ENCODE measurements at places on chromosomes 5 and 9.

- DNase-seq = no peak
Measured at GRCh38 chr9:37187713-37188439, 67.5 kb downstream of the ZCCHC7 start.

- DNase-seq = no peak
Measured at GRCh38 chr9:80797831-80798688, 891.3 kb downstream of the TLE1 start.

DNA sequence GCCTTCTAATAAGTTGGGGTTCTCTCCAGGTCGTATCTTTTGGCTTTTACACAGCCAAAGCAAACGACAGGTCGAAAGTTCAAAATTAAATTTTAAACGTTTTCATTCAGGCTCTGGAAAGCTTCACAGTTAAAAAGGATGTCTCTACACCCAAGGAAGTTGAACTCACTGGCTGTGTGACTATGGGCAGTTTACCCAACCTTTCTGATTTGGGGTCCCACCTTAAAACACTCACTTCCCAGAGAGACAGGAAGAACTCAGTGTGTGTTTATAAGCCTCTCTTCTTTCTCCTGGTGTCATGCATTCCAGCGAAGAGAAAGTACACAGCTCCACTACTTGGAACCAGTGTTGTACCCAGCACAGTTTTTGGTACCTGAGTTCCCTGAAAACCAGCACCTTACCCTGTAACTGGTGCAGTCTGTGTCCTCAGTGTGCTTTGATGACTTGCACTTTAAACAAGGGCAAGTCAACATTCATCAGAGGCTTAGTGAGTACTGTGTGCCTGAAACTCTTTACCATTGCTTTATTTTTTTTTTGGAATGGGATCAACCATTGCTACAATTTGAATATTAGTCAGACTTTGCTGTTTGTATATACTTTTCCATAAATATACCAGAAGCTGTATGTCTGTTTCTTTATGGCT is 1.7 kb downstream of the SRD5A1 start:
- no peak for DNase-seq

GRCh38 chr5:171647043-171647903 is 138.3 kb upstream of the SMIM23 start:
- DNase-seq = no peak

GRCh38 chr5:96288845-96289185 is 144.2 kb downstream of the PCSK1 start:
- no peak for DNase-seq

DNA sequence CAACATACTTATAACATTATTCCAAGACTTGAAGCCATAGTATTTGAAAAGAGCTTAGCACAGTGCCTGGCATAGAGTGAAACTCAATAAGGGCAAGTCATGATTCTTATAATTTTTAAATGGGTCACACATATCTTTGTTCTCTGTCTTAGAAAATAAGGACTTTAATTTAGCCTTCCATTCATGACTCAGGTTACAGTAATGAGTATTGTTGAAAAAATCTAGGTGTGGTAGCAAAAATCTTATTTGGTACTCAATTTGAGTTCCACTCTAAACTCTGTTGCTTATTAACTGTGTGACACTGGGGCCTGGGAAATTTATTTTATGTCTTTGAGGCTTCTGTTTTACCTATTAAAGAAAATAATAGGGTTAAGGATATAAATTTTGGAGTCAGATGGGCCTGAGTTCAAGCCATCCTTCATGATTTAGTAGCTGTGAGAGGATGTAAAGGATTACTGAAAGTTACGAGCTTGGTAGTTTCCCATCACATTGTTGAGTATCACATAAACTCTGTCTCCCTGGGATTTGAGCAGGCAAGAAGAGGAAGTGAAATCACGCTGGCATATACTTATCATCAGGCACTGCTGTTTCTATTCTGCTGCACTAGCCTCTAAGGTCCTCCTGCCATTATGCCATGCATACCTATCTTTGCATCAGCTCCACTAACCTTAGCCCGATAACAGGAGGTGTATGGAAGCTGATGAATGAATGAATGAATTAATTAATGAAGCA is 1.5 kb downstream of the SPINK9 start:
- no peak for DNase-seq

GRCh38 chr9:32543047-32543446 is 9.1 kb upstream of the SMIM27 start:
- DNase-seq = no peak

DNA sequence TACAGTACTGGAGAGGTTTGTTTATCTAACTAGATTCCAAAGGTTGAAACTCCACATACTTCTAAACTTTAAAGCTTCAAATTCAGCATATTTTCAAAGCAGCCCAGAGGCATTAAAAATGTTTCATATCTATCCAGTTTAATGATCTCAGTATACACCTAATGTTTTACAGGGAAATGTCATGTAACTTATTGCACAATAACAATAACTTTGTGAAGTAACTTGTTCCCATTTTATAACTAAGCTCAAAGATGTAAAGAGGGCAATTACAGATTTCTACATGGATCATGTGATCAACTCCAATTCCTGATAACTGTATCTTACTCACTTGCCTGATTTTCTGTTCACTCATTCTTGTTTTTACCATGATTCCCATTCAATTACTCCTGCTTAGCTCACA is 610.0 kb downstream of the TAF11L14 start:
- no peak for DNase-seq

DNA sequence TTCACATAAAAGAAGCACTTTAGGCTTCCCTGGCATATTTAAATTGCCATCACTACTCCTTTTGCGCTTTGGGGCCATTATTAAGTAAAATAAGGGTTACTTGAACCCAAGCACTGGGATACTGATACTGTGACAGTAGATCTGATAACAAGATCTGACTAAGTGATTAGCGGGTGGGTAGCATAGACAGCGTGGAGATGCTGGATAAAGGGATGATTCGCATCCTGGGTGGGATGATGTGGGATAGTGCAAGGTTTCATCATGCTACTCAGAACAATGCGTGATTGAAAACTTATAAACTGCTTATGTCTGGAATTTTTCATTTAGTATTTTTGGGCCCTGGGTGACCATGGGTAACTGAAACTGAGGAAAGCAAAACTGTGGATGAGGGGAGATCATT is 75.1 kb downstream of the PTTG1 start:
- no peak for DNase-seq

DNA sequence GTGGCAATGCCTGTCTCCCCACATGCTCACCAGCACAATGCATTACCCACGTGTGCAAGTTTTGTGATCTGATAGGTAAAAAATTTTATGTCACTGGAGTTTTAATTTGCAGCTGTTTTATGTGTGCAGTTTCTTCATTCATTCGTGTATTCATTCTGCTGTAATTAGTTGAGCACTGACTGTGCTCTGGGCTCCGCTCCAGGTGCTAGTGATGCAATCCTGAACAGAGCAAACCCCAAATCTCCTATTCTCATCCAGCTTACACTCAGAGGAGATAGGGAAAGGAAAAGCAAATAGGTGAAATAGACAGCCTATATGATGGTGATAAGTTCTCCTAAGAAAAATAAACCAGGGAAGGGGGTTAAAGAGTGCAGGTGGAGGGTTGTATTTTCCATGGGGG is 148.4 kb downstream of the TENT4A start:
- DNase-seq = no peak

DNA sequence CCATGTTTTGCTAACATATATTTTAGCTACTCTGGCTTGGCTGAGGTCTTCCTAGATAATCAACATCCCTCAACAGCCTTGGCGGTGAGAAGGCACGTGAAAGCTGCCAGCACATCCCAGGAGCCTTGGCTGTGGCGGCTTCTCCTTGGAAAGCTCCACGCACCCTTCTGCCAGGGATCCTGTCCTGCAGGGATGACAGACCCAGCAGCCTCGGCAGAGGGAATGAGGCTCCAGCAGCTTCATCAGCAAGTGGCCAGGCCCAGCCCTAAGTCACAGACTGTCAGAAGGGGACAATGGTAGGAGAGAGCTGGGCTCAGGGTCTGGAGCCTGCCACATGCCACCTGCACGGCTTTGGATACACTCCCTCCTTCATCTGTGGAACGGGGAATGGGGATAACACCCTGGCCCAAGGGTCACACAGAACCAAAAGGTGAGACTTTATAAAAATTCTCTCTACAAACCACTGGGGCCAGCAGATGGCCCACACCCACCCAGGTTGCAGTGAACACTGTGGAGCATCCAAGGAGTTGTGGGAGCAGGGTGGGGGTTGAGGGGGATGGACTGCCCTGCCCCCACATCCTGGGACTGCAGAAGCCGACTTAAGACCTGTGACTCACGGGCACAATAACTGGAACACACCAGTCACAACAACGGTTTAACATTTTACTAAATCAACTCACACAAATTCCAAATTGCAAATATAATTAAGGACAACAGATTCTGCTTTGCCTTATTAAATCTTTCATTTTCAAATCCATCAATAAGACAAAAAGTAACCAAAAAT is 65.1 kb downstream of the MACROH2A1 start:
- no peak for DNase-seq

GRCh38 chr5:14669975-14670374 is 5.5 kb downstream of the OTULIN start:
- no peak for DNase-seq

DNA sequence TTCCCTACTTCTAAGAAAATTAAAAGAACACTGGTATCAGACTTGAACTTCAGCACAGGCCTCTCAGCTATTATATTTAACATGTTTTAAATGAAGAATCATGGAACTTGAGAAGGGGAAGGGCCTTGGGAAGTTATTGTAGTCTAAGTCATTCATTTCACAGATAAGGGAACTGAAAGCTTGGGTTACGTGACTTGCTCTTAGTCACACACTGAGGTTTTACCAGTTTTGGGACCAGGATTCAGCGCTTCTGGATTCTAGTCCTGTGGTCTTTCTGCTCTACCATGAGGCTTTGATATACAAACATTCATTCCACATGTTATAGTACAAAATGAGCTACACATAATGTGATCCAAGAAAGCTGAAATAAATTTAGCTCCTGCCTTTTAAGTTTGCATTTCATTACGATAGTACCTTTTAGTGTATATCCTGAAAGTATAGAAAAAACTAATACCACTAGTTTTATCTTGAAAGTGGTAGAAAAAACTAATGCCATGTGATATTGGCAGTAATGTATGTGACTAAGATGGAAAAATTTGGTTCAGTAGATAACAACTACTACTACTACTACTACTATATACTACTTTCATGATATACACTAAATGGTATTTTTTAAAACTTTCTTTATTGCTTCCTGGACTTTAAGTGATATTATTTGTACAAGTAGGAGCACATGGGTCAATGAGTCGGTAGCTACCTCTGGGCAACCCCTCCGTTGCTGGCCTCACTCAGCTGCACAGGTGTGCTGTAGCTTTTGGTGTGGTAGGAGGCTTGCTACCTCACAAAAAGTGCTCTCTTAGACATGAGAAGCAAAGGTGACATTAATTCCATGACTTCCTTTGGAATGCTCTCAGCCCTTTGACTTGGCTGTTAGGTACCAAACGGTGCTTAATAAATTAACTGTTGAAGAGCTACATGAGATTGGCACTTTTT is 40.7 kb downstream of the F2RL2 start:
- no peak for DNase-seq

GRCh38 chr5:111119856-111120255 is 27.7 kb downstream of the WDR36 start:
- DNase-seq = no peak

DNA sequence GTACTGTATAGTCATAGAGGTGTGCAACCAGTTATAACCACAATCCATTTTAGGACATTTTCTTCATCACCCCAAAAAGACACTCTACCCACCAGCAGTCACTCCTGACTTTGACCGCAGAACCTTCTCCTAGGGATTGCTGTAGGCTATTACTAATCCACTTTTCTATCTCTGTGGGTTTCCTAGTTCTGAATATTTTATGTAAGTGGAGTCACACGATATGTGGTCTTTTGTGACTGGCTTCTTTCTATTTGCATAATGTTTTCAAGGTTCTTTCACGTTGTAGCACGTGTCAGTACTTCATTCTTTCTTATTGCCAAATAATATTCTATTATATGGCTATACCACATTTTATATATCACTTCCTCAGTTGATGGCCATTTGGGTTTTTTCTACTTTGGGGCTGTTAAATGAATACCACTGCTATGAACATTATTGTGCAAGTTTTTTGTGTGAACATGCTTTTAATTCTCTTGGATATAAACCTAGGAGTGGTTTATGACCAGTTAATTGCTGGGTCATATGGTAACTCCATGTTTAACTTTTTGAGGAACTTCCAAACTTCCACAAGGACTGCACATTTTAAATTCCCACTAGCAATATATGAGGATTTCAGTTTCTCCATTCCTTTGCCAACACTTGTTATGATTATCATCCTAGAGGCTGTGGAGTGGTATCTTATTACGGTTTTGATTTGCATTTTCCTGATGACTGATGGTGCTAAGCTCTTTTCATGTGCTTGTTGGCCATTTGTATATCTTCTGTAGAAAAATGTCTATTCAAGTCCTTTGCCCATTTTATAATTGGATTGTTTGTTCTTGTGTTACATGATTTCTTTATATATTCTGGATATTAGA is 37.8 kb downstream of the MRRF start:
- no peak for DNase-seq

DNA sequence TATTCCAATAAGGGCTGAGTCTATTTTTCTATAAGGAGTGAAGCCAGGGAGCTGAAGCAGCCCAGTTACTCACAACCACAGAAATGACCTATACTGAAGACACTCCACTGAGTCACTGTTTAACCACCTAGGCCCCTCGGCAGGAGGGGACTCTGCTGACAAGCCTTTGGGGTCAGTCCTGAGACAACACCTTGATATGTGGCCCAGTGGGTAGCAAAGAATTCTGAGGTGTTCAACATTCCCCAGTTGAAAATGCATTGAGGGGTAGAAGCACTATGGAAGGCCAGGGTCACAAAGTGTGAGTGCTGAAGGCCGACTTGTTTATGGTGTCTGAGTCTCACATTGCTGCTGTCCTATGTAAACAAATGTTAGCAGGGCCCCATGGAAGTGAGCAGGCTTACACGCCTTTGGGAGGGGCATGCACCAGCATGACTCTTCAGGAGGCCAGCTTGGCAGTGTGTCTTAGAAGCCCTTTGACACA is 112.6 kb upstream of the NFIL3 start:
- no peak for DNase-seq

GRCh38 chr5:171989276-171989675 is 17.2 kb downstream of the FBXW11 start:
- no peak for DNase-seq

DNA sequence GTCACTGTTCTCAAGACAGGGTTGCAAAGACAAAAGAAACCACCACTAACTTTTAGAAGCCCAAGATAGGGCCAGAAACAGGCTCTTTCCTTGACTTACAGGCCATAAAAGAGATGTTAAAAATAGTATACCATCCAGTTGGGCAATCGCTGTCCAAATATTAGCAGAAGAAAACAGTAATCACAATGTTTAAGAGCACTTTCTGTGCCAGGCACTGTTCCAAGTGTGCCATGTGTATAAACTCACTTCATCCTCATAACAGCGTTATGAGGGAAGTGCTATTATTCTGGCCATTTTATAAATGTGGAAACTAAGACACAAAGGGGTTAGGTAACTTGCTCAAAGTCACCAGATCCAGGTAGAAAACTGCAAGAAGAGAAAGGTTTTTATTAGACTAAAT is 111.7 kb downstream of the KCNN2 start:
- no peak for DNase-seq

- DNase-seq = no peak
Measured at GRCh38 chr9:106405871-106406435, 457.0 kb upstream of the ZNF462 start.

All from activated effector memory CD4-positive, alpha-beta T cell treated with Interleukin-2 at 50 U/mL for 16 hours (primary cell).